ENCODE measurements at places on chromosomes 5 and 9. TPM values are rescaled to one million over a fixed set of nuclear protein-coding genes. Genes with fewer than 3 reads are reported as not detected.

GRCh38 chr5:616484-617039 lies 4.4 kb downstream of the CEP72 start:
- no peak for DNase-seq

DNA sequence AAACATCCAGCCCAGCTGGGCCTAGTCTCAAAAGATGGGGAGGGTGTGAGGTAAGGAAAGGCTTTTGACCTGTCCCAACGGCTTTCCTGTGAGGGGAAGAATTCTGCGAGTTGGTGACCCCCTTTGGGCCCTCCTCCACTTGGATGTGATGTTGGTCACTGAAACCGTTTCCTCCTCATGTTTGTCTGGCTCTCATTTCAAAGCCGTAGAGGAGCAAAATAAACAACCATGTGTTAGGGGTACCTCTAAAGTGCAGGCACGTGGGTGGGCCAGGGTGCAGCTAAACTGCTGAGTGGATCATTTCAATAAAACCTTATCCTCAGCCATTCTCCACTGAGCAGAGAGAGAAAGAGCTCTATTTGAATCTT lies 84.3 kb upstream of the MELK start:
- DNase-seq = no peak

DNA sequence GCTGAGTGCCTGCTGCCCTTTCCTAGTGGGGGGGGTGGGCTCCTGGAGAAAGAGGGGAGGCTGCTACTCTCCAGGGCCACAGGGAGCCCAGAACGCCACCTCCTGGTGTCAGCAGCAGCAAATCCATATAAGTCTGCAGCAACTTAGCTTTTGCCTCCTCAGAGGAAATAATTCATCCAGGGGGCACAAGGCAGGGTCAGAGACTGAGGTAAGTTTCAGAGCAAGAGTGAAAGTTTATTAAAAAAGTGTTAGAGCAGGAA lies 4.0 kb upstream of the CLPTM1L start:
- no peak for DNase-seq

DNA sequence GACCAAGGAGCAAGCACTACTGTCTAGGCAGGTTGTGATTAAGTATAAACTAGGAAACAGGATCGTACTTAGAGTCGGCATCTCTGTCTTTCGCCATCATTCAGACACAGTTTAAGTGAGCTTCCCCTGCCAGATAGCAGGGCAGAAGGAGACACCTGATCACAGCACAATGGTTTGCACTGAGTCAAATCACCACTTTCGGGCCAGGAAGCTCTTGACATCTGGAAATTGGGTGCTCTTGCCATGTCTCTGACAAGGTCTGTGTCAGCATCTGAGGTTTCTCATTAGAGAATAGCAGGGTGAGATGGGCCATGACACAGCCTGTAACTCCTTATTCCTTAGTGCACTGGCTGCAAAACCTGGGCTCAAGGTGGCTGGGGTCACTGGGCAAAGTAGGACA lies 8.3 kb downstream of the ADRB2 start:
- no peak for DNase-seq

- DNase-seq = no peak
Measured at GRCh38 chr5:142363619-142363963, 38.8 kb upstream of the SPRY4 start.

- DNase-seq = no peak
Measured at GRCh38 chr5:41334221-41334620, 120.9 kb upstream of the C6 start.

- DNase-seq = no peak
Measured at GRCh38 chr9:3032898-3033297, 189.0 kb upstream of the PUM3 start.

- no peak for DNase-seq
Measured at GRCh38 chr9:129177443-129177790, 644 bp downstream of the IER5L start.

GRCh38 chr5:3234566-3234965 lies 361.1 kb upstream of the IRX1 start:
- DNase-seq = no peak

DNA sequence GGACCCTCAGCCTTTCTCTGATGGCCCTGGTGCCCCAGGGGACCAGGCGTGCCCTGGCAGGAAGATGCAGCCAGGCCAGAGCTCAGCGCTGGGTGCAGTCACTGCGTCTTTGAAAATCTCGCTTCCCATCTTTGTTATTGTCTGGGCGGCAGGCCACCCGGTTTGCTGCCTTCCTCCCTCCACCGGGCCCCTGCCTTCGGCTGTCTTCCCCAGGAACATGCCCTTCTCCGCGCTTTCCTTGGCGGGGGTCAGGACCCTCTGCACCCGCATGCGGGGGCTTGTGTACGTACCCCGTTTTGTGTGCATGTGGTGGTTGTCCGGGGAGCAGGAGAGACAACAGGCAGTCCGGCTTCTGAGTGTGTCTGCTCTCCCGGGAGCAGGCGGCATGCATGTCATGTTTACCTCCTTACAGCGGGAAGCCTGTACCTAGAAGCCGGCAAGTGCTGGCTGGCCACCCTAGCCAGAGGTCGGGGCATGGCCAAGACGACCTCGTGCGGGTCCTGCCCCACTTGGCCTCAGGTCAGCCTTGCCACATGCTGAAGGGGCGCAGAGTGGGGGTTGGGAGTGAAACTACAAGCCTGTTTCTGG lies 49.5 kb downstream of the DAB2IP start:
- DNase-seq = no peak

The C8G gene
- not detected for total RNA-seq

The PTGES gene
- 39.5 TPM for total RNA-seq

The TSLP gene
- 0.29 TPM for total RNA-seq

The IFNK gene
- total RNA-seq = not detected

The MYMK gene
- not detected for total RNA-seq

The C1QTNF2 gene
- total RNA-seq = 0.07 TPM
